ENCODE measurements at places on chromosomes 7 and 10.

GRCh38 chr10:3197348-3198003, 24.9 kb upstream of the PITRM1 start:
- DNase-seq, result peak; percentile 79

DNA sequence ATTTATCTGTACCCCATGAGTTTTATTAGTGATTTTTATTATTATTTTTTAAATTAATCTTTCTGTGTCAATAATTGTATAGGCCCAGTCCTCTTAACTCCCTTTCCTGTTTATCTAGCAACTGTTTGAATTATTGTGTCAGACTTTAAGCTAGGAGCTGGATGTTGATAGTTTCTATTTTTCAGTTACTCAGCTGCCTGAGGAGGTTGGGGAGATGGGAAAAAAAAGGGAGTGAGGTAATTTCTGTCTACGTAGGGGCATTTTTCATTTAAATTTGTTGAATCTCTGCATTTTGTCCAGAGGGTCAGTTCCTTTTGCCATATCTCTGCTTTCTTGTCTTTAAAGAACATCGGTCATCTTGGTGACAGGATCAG, 5.0 kb upstream of the ZNF518A start:
- DNase-seq, result no peak

DNA sequence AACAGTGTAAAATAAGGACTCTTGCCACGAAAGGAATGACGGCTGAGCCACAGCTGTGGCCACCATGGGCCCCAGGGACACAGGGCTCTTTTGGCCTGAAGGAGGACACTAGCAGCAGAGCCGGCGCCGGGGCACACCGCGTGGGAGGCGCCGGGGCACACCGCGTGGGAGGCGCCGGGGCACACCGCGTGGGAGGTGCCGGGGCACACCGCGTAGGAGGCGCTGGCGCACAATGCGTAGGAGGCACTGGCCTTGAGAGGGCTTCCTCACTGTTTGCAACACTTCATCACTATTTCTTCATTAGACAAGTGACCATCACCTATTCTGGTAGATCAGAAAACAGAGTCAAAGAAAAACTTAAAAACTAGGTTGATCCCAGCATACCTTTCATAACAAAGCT, 23.4 kb downstream of the ESYT2 start:
- no peak for DNase-seq

GRCh38 chr7:11591055-11591633, 240.9 kb downstream of the THSD7A start:
- no peak for DNase-seq

DNA sequence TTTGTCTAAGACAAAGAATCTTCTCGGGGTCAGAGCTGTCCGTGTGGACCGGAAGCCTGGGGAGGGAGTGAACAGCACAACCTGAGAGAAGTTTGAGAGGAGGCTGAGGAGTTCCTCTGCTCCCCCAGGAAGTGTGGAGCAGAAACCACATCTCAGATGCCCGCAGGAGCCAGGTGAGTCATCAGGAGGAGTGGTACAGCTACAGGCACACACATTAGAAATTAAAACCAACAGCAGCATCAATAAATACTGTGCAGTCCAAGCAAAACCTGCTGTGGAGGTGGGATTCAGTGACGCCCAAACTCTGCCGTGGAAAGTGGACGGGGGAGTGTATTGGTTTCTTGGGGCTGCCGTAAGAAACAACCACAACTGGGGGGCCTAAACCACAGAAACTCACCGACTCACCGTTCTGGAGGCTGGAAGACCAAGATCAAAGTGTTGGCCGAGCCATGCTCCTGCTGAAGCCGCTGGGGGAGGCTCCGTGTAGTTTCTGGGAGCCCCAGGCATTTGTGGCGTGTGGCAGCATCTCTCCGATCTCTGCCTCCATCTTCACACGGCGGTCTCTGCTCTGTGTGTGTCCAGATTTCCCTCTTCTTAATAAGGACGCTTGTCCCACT, 31.2 kb upstream of the GARS1 start:
- no peak for DNase-seq

DNA sequence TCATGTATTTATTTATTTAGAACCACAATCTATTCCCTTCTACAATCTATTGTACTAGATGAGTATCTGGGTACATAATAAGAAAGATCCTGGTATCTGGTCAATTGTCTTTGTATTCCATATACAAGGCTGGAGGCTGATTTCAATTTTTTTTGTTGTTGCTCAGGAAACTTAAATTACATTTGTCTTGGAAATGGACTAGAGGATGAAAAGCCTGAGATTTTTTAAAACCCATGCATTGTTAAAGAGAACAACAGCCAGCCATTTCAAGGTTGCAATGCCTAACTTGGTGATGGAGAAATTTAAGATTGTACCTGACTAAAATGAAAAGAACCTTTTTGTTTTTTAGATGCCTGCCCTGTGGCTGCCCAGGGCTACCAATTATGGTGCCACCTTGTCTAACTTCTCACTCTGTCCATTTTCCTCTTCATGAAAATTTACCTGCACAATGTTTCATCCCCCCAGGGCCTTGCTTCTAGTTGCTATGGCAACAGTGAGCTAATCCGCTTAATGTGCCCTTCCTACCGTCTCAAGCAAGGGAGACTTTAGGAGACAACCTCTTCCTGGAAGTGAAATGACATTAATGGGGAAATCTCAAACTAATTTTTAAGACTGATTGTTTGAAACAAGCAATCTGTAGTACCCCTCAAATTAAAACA, 203.7 kb upstream of the PHYHIPL start:
- no peak for DNase-seq

DNA sequence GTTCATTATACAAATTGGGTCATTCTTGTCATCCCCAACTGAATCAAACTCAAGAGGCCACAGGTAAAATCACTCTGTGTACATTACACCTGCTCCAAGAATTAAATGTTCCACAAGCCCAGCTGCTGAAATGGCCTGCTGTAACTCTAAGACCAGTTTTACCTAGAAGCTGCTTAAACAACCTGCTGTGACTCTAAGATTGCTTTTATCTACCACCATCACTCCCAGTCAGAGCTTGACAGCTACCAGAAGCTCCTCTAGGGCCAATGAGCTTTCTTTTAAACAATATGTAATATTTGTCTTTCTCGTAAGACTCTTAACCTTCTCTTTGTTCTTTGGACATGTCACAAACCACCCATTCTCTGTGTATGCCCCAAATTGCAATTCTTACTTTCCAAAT, 141.8 kb upstream of the LRGUK start:
- DNase-seq, result no peak

All from left lung (tissue), 14 donors.